ENCODE measurements at places on chromosomes 1 and 21.

DNA sequence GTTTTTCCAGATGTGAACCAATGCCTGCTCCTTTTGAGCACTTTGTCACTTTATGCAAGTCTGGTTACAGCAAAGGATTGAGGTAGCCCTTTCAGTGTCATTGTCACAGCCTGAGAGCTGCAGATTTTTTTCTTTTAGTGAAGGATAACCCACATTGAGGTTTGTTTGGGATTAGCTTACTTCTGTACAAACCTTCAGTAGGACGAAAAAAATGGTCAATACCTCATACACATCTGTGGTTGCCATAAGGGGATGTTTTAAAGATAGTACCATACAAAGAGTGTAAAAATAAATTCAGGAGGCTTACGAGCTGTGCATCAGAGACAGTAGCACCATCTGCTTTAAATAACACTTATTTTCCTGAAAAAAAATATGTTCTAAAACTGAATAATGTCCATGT lies 566.0 kb downstream of the AJAP1 start:
- DNase-seq: no peak

GRCh38 chr1:111275079-111275478 lies 15.6 kb upstream of the CHIA start:
- DNase-seq: peak; percentile 34

DNA sequence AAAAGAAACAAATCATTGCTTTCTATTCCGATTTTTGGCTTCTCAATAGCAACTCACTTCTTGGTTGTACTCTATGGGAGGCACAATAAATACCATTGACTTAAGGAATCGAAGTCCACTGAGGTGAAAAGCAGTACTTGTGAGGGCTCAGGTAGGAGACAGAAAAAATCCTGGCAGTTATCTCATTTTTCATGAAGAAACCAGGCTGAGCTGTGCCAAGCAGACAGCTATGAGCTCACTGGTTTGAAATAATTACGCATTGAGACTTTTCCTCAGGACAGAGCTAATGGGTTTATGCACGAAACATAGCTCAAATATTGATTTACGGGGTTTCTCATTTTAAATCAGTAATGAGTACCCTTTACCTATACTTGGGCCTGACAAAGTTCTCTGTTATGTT lies 18.5 kb downstream of the COLGALT2 start:
- DNase-seq: no peak

DNA sequence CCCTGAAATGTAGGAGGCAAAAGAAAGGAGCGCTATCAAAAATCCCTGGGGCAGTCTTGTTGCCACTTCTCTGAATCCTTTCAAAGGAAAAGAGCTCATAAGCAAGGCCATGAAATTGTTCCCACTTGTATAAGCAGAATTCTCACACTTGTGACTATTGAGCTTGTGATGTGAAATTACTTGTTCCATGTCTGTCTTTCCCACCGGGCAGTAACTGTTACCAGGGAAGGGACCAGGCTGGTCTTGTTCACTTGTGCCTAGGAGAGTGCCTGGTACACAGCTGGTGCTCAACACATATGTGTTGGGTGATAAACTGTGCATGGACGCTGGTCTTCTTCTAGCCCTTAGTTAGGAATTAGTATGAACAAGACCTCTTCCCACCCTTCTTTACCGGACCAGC lies 150.6 kb downstream of the CDC7 start:
- no peak for DNase-seq

DNA sequence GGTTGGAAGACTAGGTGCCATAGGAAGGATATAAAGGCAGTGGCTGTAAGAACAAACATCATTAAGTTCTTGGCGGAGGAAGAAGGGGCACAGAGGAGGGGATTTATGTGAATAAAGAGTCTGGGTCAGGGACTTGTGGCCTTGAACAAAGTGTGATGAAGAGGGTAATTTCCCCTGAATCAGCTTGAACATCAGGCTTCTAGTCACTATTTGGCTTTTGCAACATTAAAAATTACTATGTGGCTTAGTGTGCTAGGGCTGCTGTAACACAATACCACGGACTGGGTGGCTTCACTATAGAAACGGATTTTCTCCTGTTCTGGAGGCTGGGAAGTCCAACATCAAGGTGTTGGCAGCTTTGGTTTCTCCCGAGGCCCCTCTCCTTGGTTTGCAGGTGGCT lies 70.5 kb upstream of the CNIH3 start:
- no peak for DNase-seq

GRCh38 chr1:118902711-118903191 lies 85.4 kb downstream of the TBX15 start:
- DNase-seq: no peak

GRCh38 chr1:90957497-90957896 lies 64.3 kb downstream of the ZNF644 start:
- DNase-seq: no peak

DNA sequence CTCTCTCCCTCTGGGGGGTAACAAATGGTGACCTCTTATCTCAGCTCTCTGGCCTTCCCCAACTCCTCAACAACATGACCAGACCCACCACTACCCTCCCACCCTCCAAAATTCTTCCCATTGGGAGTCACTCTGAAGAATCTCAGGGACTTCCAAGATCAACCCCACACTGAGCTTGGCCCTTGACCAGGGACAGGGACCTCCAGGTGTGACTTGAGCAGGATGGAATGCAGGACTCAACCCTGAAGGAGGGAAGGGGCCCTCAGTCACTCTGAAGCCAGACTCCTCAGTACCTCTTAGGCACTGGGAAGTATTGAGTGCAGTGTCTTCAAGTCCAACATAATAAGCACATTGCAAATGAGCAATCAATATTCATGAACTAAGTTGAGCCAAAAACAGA lies 1.9 kb downstream of the CASQ1 start:
- DNase-seq: no peak

DNA sequence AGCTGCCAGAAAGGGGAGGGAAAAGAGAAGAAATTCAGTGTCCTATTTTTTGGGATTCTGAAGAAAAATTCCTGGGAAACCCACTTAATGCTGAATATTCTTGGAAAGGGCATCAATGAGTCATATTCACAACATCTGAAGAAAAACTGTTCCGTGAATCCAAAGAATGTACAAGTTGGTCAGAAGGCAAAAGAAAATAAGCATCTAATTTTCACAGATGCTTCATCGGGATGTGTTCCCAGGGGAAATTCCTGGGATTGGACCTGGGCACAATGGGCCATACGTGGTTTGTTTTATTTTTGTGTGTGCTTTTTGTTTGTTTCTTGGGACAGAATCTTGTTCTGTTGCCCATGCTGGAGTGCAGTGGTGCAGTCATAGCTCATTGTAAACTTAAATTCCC lies 112.2 kb downstream of the MAP3K21 start:
- no peak for DNase-seq

GRCh38 chr1:199083680-199084079 lies 444.8 kb downstream of the PTPRC start:
- no peak for DNase-seq

GRCh38 chr1:44256762-44257554 lies 43.7 kb downstream of the DMAP1 start:
- DNase-seq: no peak

DNA sequence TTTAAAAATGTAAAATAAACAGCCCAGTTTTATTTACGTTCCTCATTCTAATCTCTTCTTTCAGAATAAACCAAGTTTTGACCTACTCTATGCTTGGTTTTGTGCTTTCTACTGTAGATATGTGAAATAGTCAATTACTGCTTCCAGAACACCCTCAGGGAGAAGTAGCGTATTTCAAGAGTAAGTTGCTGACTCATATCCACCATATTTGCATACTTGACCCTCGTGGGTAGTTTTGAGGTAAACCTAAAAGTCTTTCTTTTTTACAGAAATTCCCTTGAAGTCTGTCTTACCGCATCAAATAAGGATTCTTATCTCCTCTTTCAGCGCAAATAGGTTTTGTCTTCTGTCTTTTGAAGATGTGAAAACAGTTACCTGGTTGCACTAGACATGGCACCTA lies 1.4 kb upstream of the OR2L3 start:
- no peak for DNase-seq

DNA sequence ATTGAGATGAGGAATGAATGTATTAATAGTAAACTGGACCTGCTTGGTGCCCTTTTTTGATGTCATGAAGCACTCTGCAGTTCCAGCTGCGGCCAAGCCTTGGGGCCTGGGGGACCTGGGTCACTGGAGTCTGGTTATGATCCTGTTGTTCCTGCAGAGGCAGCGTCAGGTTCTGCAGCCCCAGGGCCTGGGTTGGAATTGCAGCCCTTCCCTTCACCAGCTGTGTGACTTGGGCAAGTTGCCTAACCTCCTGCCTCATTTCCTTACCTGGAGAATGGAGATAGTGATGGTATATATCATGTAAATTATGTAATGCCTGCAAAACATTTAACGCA lies 9.1 kb upstream of the ATP5PO start:
- no peak for DNase-seq

GRCh38 chr1:24027838-24028468 lies 47.8 kb upstream of the SRSF10 start:
- no peak for DNase-seq

GRCh38 chr1:25906644-25907300 lies 553 bp upstream of the STMN1 start:
- no peak for DNase-seq

GRCh38 chr1:77824079-77824478 lies 44.6 kb downstream of the MIGA1 start:
- no peak for DNase-seq

DNA sequence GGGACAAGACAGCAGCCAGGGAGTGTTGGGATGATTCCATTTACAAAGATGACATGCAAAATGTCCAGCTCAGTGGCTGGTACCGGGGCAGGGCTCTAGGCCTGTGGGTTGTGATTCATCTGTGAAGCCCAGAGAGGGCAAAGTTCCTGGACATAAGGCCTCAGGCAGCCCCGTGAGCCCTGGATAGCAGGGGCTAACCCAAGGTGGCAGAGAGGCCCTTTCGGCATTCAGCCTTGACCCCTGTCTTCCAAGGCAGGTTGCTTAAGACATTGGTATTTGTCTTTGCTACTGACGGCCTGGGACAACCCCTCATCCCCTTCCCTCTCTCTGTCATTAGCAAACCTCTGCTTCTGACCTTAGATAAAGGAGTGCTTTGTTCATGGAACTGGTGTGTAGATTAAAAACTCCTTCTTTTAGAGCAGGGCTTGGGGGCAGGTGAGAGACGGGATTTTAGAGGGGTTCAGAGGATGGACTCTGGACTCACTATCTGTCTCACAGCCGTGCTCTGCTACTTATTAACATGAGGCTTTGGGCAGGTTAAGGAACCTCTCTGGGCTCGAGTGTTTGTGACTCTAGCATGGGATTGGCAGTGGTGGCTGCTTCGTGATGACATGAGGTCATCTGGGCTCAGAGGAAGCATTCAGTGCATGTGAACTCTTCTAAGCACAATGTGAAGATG lies 36.3 kb downstream of the TMEM51 start:
- no peak for DNase-seq

- DNase-seq: no peak
Measured at GRCh38 chr1:246602194-246602593, 35.9 kb downstream of the CNST start.

- no peak for DNase-seq
Measured at GRCh38 chr21:44319407-44320065, 19.7 kb downstream of the CFAP410 start.

Measured in activated T-cell treated with anti-CD3 and anti-CD28 coated beads for 48 hours (primary cell).